ENCODE measurements at places on chromosomes 5 and 9.

GRCh38 chr5:128469912-128470311 is 68.1 kb downstream of the FBN2 start:
- DNase-seq = no peak

DNA sequence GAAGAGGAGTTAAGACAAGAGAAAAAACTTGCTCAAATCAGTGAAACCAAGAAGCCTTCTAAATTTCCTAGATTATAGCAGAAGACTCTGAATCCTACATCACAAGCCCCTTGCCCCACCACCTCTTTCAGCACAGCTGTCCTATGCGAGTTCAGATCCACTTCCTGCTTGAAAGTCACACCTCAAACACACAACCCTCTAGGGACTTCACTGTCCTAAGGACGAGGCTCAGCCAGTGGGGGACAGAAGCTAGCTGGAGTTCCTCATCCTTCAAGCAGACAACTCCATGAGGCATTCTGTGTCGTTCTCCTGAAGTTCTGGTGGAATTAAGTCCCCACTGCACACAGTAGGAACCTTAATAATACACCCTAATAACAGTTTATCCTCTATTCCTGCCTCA is 44.3 kb downstream of the NRG2 start:
- no peak for DNase-seq

GRCh38 chr5:107873877-107874276 is 203.1 kb upstream of the EFNA5 start:
- DNase-seq = no peak

- no peak for DNase-seq
These were observed 23.1 kb upstream of the ERCC6L2 start for GRCh38 chr9:95852059-95853032.

- DNase-seq = no peak
These were observed 1.1 kb downstream of the RELL2 start for GRCh38 chr5:141637767-141638419.

- DNase-seq = no peak
These were observed 66.3 kb upstream of the COL5A1 start for GRCh38 chr9:134575103-134575900.

GRCh38 chr9:137493364-137494103 is 34.4 kb upstream of the NSMF start:
- DNase-seq = no peak

DNA sequence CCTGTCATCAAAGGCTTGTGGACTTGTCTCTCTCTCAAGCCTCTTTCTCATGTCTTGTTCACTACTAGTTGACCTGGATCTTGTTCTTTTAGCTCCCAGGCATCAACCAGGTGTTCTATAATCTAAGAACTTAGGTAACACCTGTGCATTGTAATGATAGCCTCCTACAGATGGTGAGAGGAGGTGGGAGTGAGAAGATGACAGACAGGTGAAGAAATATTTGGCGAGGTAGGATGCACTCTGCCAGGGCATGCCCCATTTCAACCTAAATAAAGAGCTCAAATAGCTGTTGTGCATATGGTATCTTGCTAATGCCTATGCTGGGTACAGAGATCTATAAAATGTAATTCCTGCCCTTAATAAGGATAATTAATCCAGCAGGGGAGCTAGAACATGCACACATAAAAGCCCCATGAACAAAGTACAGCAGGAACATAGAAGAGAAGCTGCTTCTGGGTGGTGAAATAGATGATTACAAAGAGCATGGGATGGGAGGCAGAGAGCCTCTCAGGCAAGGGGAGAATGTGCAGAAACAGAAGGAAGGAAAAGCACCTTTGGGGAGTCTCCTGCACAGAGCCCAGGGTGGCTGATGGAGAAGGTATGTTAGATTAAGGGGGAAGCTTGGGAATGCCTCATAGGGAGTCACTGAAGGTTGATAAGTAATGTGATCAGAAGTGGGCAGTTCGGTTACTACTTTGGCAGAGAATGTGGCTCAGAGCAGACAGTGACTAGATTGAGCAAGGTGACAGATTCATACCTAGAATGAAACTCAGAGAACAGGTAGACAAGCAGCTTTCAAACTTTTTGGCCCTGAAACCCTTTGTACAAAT is 28.0 kb upstream of the PLIN2 start:
- DNase-seq = no peak

- DNase-seq = no peak
These were observed 150.4 kb upstream of the IER5L start for GRCh38 chr9:129328355-129329042.

DNA sequence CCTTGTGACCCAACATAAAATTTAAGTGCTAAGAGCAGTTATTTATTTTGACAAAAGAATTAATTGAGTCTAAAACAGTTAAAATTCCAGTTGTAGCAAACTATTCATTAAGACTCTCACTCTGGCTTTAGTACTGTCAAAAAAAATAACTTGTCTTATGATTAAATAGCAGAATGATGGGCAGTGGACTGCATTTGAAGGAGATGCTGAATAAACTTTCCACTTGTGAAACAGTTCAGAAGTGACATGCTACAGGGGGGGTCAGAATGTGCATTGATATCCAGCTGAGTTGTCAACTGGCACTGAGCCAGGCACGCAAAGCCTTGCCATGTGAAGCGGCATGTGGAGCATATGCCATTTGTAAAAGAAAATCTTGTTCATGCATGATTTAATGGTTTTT is 76.0 kb downstream of the FCHO2 start:
- no peak for DNase-seq

GRCh38 chr5:76805821-76806505 is 12.9 kb upstream of the F2RL1 start:
- DNase-seq = no peak

DNA sequence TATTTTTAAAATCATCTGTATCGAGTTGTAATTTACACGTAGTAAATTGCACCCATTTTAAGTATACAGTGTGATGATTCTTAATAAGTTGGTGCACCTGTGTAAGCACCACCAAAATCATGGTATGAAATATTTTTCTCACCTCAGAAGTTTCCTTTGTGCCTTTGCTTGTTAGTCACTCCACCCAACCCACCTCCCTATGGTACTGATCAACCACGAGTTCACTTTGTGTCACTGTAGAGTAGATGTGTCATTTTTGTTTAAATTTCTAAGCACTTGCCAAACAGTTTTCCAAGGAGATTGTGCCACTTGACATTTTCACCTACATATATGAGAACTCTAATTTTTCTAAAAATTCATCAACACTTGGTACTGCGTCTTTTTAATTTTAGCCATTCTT is 806.5 kb downstream of the TLR4 start:
- no peak for DNase-seq

DNA sequence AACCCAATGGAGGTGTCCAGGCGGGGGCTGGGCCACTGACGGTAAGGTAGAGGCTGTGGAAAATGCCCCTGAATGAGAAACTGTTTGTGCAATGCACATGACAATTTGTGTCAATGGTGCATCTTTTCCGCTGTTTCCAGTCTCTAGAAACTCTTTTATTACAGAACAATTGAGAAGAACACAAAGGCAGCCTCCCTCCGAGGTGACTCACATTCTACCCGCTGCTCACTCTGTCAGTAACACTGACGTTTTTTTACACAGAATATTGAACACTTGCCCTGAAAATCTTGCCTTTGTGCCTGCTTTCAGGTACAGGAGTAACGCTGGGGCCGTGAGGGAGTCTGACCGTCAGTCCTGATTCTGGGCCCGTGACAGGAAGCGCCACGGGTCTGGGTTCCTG is 11.7 kb upstream of the TENT4A start:
- no peak for DNase-seq

GRCh38 chr5:52853650-52854049 is 65.9 kb downstream of the ITGA1 start:
- no peak for DNase-seq

- no peak for DNase-seq
These were observed 68.9 kb downstream of the COL27A1 start for GRCh38 chr9:114224247-114224610.

DNA sequence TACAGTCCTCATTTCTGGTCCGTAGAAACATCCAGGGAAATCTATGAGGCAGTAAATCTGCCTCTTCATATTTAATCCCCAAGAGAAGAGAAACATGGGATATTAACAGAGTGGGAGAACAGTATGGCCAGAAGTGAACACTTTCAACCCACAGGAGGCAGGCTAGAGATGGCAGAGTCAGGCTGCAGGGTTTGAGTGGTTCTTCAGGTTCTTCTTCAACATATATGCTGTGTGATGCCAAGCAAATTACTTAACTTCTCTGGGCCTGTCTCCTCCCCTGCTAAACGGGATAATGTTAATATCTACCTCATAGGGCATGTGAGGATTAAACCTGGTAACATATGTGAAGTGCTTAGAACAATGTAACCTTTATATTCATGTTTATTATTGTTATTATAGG is 321.8 kb downstream of the PSAT1 start:
- DNase-seq = no peak

DNA sequence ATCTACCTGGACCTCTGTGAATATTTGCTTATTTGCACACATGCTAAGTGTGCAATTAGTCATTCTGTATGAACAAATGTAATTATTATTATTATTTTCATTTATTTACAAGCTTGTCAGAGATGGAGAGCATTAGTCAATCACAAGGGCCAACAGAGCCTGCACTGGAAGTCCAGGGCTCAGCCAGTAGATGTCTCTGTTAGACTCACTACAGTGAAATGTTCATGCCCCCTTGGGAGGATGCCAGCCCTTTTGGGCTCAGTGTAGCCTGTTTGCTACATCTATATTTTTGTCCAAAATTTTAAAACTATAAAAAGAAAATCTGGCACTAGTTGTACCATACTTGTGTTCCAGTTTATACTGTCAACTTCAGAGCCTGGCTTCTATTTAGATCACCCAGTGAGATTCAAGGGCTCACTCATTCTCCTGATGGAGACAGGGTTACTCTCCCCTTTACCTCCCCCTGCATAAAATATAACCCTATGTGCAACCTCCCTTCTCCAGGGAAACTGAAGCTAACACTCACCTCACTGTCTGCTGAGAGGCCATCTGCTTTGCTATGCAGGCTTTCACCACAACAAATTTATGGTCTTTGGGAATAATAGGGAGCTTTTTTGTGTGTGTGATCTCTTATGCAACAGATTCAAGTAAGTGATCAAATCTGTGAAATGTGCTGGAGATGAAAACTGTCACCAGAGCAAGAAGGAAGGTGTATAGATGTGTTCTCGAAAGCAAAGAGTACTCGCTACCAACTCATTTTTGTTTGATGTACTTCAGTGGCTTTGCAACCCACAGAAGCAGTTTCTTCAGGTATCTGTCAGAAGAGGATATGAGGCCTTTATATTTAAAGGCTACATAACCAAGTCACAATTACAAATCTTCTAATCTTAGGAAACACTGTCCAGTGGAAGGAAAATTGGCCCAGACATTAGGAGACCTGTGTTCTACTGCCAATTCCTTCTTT is 99.9 kb upstream of the TLE4 start:
- DNase-seq = no peak

DNA sequence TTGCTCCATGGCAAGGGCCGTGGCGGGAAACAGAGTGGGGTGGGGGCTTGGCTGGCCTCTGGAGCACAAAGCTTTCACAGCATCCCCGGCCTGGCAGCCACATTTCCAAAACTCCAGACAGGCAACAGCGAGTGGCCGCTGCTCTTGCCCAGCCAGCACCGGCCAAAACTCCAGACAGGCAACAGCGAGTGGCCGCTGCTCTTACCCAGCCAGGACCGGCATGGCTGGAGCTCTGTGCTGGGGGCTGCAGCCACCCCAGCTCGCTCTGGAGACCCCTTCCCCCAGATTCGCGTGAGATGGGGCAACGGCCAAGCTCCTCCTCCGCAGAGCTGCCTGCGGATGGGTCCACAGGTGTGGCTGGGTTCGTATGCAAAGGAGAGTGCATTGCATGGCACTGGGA is 98.5 kb downstream of the COL5A1 start:
- DNase-seq = no peak

DNA sequence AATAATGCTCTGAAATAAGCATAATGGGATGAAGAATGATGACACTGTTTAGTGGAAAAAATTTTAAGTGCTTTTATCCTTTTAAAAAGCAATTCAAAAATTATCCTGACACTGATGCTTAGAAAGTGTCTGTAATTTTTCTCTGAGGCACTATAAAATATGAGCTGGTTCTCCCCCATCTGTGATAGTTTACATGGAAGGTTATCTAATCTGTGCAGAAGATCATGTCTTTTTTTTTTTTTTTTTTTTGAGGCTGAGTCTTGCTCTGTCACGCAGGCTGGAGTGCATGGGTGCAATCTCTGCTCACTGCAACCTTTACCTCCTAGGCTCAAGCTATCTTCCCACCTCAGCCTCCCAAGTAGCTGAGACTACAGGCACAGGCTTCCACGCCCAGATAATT is 15.2 kb upstream of the TAF11L2 start:
- no peak for DNase-seq

DNA sequence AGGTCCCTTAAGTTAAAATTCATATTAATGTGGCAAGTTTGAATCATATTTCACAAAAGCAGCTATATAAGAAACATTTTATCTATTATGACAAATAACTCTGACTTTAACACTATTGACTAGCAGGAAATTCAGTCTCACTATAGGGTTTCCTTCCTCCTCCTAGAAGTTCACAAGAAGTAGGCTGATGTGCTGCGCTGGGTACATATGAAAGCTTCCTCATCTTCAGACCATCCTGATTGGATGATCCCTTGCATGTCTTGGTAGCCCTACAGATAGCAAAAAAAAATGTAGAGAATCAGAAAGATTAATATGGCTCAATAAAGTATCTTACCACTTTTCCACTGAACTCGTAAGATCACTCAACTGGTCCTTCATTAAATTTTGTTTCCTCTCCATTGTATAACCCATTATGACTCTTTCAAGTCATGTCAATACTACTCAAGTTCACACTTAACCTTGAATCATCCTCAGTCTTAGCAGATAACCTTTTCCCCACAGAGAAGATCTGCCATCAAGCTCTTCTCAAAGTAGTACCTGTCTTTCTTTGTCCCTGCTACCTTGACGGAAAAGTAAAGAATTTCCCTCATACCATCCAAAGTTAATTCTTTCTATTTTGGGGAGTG is 11.5 kb upstream of the PSIP1 start:
- DNase-seq = no peak

- no peak for DNase-seq
These were observed 219.9 kb upstream of the NREP start for GRCh38 chr5:111976705-111977435.

- no peak for DNase-seq
These were observed 76.7 kb downstream of the EPB41L4A start for GRCh38 chr5:112342389-112342788.

GRCh38 chr5:175842951-175843793 is 28.2 kb upstream of the CPLX2 start:
- no peak for DNase-seq

- DNase-seq = no peak
These were observed 998.8 kb downstream of the MAT2B start for GRCh38 chr5:164504141-164504772.

- DNase-seq = no peak
These were observed 370.4 kb downstream of the IRX2 start for GRCh38 chr5:2381070-2381469.

All from activated naive CD4-positive, alpha-beta T cell (primary cell).